ENCODE measurements at places on chromosomes 7 and 10.

DNA sequence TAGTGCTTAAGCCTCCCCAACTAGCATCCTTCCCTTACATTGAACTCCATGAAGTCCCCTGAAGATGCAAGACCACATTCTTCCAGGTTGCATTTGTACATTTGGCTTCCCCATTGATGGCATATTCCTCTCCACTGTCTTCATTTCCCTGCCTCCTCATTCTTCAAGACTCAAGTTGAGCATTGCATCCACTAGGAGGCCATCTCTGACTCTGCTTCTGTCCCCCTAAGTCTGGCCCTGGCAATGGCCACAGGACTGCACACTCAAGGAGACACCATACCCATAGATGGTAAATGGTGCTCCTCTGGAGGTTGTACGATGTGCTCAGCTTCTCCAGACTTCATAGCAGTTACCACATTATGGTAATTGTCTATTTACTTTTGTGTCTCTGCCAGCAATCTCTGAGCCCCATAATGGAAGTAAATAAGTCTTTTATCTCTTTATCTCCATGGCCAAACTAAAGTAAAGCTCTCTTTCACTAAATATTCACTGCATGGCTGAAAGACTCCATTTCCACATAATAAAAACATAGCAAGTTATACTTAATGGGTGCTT, 112.6 kb downstream of the PTPRZ1 start:
- no peak for DNase-seq

GRCh38 chr10:129965959-129966358, 1.9 kb upstream of the EBF3 start:
- no peak for DNase-seq

GRCh38 chr10:31383810-31384588, 65.0 kb downstream of the ZEB1 start:
- no peak for DNase-seq

DNA sequence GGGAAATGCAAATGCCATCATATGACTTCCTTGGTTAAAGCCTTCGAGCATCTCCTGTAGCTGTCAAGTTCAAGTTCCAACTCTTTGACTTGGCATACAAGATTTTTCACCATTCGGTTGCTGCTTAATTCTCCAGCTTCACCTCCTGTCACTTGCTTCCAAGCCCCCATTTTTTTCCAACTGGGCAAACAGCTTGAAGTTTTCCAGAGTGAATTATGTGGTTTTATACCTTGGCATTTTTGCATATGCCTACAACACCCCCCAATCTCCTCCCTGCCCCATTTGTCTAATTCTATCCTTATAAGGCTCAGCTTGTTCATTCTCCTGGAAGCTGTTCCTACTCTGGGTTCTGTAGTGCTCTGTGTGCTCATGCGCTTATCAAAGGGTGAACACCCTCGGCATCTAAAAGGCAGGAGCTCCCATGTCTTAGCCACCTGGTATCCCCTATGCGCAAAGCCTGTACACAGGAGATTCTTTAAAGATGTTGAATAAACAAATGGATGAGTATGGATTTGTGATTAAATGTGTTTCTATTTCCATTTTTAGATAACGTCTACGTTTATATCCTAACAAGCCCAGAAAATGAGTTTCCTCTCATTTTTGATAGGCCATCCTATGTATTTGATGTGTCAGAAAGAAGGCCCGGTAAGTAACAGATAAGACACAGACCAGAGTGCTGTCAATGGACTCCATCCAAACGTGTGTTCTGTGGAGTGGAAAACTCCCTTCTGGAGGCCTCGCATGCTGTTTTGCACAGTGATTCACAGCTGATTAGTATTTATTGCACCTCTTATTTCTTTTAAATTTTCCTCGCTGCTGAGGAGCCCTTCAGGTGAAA, 52.5 kb downstream of the CDHR3 start:
- DNase-seq: no peak

- no peak for DNase-seq
Observed at GRCh38 chr10:43809211-43809930, 160.7 kb upstream of the ZNF32 start.

- no peak for DNase-seq
Observed at GRCh38 chr7:386385-386784, 96.4 kb downstream of the FOXL3 start.

GRCh38 chr7:125834421-125834820, 904.8 kb upstream of the POT1 start:
- DNase-seq: no peak

DNA sequence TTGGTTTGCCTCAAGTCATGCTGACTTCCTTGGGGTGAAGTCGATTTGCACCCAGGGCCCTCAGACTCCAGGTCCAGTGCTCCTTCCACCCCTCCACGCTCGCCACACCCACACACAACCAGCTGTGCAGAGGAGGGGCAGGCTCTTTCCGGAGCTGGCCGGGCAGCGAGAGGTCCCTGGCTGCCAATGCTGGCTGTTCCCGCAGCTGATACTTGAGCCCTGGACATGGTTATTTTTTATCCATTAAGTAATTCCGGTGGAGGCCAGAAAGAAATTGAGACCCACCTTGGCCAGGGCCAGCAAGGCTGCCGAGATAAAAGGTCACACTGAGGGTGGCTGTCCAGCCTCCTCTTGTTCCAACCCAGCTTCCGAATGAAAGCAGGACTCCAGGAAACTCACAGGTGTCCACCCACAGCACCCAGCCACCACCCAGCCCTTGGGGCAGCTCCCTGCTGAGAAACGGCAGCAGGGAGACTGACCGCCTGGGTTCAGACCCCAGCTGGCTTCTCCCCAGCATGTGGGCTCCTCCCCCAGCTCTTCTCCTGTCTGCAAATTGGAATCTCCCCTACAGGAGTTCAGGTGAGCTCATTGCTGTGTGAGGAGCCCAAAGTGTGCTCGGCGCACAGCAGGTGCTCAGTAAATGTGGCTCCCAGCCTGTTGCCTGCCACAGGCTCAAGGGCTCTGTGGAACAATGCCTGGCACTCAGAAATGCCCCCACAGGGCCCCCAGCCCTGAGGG, 77.8 kb downstream of the PDGFA start:
- no peak for DNase-seq

- no peak for DNase-seq
Observed at GRCh38 chr7:99111591-99111990, 32.3 kb downstream of the SMURF1 start.

GRCh38 chr7:27389496-27389895, 146.9 kb downstream of the EVX1 start:
- DNase-seq: no peak

DNA sequence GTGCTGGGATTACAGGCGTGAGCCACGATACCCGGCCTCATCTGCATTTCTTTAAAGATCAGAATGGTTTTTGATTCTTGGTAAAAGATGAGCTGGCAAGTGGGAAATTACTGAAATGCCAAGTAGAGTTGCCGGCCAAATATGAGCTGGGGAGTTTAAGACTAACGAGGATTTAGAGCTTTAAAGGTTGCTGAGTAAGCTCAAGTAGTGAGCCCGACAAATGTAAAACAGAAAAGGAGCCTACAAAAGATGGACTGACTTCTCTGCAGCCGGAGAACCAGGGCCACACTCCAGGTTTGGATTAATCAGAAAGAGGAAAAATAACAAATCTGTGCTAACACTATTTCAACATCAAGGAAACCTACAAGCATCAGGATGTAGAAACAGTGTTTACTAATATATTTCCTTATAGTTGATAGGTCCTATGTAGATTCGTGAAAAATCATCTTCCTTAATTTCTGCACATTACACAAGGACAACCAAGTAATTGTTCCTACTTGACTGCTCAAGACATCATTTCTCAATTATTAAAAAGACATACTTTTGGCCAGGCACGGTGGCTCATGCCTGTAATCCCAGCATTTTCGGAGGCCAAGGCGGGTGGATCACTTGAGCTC, 49.6 kb downstream of the MPP7 start:
- DNase-seq: no peak

DNA sequence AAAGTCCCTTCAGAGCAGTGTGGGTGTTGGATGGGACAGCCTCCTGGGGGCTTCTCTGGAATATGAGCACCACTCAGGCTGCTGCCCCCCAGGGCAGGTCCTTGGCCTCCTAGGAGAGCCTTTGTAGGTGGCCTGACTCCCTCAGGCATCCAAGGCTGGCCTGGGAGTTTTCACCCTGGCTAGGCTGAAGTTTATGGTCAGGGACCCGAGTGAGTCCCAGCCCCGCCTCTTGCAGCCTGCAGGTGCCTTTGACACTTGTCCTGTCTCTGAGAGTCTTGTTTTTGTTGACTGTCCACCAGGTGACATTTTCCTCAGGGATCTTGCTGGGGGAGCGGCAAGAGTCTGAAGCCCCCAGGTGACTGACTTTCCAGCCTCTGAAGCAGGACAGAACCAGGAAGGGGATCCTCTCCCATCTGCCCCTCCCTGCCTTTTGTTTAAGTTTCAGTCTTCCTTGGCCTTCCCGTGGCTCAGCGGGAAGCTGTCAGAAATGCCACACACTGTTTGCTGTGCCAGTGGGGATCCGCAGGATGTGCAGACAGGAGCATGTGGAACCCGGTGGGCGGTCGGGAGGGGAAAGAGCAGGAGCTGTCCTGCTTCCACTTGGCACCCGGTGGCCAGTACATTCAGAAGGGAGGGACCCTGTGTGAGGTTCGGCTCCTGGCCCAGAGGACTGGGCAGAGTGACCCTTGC, 59.5 kb downstream of the LRRC18 start:
- DNase-seq: no peak

DNA sequence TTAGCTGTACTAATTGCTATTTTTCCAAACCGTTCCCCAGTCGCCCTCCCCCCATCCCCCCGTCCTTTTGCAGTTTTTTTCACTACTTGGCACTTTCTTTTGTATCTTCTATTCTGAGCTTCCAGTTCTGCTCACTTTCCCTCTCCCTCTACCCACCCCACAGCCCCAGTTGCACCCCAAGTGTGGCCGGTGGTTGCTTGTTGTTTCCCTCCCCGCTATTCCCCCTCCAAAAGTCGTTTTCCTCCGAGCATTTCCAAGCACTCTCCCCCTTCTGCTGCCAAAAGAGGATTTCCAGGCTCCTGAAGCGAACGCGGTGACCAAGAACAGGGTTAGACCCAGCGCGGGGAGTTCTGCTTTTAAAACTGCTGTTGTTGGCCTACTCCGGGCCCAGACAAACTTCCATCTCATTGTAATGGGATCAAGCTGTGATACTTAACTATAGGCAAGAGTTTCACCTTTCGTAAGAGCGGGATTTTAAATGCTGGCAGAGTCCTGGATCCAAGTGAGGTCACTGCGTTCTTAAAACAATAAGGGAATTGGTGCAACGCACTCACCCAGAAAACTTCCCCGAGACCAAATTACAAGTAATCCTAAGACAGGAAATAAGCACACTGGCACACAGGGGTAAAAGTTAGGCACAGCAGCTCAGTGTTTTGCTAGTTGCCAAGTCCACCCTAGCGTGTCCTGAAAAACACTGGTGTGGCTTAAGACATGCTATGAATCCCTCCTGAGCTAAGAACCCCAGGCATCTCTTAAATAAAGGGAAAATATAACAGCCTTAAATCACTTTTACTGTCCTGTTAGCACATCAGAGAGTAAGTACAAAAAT, 1.5 kb upstream of the RGS10 start:
- no peak for DNase-seq

DNA sequence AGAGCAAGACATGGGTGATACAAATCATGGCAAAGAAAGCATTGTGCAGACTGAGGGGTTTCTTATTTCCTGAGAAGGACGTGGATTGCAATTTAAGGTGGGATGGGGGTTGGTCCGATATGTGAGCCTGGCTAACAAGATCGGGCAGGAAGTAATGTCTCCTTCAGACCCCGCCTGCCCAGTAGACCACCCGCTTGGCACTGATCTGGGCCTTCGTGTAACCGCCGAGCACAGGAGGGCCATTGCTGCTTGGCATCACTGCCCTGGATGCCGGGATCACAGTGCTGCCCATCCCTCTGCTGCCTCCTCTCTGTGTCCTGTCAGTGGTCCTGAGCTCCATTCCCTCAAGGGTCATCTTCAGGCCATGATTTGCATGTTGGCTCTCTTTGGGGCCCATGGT, 214.6 kb upstream of the ZNF32 start:
- DNase-seq: no peak

GRCh38 chr10:46541735-46542566, 14.5 kb downstream of the GPRIN2 start:
- DNase-seq: no peak

GRCh38 chr10:132115732-132116131, 50.0 kb downstream of the JAKMIP3 start:
- no peak for DNase-seq

- DNase-seq: no peak
Observed at GRCh38 chr7:148865283-148865682, 18.8 kb downstream of the EZH2 start.

GRCh38 chr7:7861211-7861633, 107.4 kb upstream of the GLCCI1 start:
- DNase-seq: no peak

- DNase-seq: no peak
Observed at GRCh38 chr10:93261961-93262610, 188.4 kb downstream of the CYP26A1 start.

DNA sequence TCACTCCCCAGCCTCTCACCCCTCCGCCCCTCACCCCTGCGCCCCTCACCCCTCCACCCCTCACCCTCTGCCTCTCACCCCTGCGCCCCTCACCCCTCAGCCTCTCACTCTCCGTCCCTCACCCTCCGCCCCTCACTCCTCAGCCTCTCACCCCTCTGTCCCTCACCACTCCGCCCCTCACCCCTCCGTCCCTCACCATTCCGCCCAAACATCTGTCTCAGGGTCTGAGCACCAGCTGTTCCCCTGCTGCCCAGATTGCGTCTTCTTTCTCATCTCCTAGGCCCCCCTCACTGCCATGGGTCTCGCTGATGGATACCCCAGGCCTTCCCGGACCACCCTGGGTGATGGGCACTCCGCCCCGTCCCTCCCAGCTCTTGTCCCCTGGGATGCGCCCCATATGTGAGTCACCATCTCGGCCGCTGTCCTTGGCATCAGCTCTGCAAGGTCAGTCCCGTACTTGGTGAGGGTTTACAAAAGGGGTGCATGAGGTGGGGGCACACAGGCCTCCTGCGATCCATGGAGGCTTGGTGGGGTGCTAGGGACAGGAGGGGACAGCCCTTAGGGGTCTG, 65.4 kb upstream of the GNA12 start:
- no peak for DNase-seq

DNA sequence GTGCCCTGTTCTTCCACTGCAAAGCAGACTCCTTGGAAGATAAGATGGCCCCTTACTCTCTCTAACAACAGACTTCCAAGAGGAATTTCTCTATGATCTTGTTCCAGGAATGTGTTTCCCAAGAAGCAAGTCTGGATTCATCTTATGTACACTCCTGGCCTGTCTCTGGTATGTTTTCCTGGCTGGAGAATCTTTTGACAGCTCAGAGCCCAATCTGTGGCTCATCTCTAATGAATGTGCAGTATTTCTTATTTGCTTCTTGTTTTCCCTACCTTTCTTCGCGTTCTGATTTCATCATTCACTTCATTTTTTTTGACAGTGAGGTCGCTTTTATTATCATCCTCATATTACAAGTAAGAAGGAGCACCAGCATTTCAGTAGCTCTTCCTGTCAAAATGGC, 53.0 kb upstream of the PITRM1 start:
- DNase-seq: no peak

Data from activated naive CD4-positive, alpha-beta T cell (primary cell).